ENCODE measurements at places on chromosomes 5 and 9. TPM values are rescaled to one million over a fixed set of nuclear protein-coding genes. Genes with fewer than 3 reads are reported as not detected.
A peak's percentile ranks its signal among the peaks of the same experiment; 100 is the strongest.

DNA sequence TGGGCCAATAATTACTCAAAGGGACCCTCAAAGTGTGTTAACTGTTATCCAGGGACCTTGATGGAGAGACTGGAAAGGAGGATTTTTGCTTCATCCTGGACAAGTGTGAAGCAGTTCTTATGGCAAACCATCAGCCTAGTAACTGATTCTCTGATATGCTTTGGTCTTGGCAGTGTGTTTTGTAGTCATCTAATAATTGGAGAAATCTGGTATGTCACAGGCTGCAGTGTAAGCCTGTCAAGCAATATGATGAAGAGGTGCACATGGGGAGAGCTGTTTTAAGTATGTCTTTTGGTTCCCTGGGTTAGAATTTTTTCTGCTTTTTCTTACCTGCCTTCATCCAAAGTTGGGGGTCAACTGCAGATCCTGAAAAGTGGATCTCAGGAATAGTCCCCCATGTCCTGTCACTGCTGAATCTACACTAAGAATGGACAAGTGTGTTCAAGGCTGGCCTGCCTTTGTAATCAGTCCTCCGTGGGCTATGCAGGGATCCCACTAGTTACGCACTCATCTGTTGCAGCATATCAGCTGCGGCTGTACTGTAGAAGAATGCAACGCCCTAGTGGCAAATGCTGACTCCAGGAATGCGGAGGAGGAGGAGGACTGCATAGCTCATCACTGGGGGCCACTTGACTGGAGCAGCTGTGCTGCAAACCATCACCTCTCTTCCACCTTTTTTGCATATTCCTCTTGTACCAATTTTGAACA, 1.9 kb downstream of the SPTAN1 start:
- peak; percentile 81 for DNase-seq
- H3K4me3 ChIP-seq: peak overlapping the region; percentile 90
- H3K4me1 ChIP-seq: peaks cover 62% of the 10 kb centered on the region
- peak overlapping the region; percentile 51 for H3K27ac ChIP-seq
- no peaks in the 10 kb centered on the region for H3K36me3 ChIP-seq

DNA sequence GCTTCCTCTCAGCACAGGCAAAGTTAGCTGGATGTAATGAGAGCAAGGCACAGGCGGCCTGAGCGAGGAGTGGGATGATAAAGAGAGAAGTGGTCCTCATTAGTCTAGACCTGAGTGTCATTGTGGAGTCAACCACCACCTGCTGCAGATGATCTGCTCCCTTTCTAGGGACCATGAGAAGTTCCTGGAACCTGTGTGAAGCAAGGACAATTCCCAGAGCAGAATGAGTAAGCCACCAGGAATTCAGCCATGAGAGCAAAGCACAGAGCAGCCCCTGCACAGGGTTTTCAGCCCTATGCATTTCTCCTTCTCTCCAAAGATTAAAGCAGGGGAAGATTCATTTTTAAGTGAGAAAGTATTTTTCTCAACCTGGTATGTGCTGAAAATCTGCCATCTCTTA, 146.8 kb upstream of the SPEF2 start:
- peak; percentile 30 for DNase-seq
- H3K27me3 ChIP-seq: peaks cover 46% of the 10 kb centered on the region
- no peak overlapping the region for H3K4me3 ChIP-seq
- H3K4me1 ChIP-seq: no peaks in the 10 kb centered on the region
- no peaks in the 10 kb centered on the region for H3K36me3 ChIP-seq

- H3K27me3 ChIP-seq: no peaks in the 10 kb centered on the region
- peak; percentile 11 for DNase-seq
- H3K4me3 ChIP-seq: no peak overlapping the region
- H3K36me3 ChIP-seq: no peaks in the 10 kb centered on the region
- no peaks in the 10 kb centered on the region for H3K4me1 ChIP-seq
These were observed 11.8 kb downstream of the IL6ST start for GRCh38 chr5:55982957-55983381.

The TAF1L gene
- not detected for total RNA-seq

The DCTN4 gene
- total RNA-seq: 45.0 TPM
